ENCODE measurements at places on chromosomes 13 and 19.

GRCh38 chr13:62280590-62280989 is 864.9 kb upstream of the PCDH20 start:
- no peak for DNase-seq

GRCh38 chr13:110232142-110232541 is 74.8 kb downstream of the COL4A1 start:
- no peak for DNase-seq

DNA sequence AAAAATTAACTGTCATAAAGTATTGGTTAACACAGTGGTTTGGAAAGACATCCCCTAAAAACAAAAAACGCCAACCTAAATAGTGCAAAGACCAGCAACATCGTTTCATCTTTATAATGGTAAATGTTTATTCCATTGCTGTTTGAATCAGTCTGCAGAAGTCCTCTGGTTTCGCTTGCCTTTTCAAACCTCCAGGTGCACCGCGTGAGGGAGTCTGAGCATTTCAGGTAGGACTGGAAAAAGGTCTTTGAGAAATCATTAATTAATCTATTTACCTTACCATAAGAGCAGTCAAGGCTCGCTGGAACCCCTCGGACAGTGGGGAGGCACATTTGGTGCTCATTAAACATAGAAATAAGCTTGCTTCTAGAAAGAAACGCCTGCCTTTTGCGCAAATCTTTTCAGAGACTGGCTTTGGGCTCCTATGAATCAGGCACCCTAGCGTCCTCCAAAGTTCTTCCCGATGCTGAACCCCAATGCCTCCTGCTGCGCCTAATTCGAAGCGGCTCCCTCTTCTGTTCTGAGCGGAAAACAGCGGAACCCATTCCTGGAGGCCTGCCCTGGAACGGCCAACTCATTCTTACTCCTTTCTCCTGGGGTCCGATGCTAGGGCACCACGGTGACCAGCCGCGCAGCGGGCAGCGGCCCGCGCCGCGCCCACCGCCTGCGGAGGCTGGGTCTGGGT is 951 bp upstream of the MTUS2 start:
- DNase-seq, result no peak

- no peak for DNase-seq
Observed at GRCh38 chr19:50720181-50720920, 749 bp upstream of the SHANK1 start.

DNA sequence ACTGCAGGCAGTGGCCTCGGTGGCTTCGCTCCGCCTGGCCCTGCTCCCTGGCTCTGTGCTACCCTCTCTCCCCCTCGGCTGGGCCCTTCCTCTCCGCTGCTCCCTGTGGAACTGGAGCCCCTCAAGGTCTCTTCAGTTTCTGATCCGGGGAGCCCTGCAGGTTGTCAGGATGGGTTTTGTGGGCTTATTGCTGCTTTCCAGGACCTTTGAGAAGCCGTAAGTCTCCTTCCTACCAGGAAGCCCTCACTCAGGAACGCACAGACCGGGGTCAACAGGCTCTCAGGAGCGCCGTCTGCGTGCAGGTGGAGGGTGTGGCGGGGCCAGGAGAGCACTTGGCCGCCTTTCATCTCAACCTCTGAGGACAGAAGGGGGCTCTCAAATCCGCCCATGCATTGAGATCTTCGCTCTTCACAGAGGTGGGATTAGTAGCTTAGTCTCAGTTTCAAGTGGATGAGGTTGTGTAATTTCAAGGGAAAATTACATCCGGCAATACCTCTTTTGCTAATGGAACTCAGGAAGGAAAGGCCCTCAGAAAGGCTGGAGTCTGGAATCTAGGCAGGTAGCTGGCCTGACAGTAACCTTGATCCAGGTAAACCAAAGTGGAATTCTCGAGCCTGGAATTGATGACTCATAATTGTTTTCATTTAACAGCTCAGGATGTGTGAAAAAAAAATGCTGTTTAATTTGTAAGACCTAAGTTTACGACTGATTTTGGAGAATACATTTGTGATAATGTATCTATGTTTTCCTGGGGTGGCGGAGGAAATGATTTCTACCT is 102.0 kb downstream of the ATP11A start:
- DNase-seq, result no peak

GRCh38 chr13:81927347-81927746 is 1586.4 kb upstream of the SPRY2 start:
- no peak for DNase-seq

- no peak for DNase-seq
Observed at GRCh38 chr19:6685962-6686627, 16.1 kb upstream of the TNFSF14 start.

GRCh38 chr13:40126306-40127085 is 471.0 kb downstream of the COG6 start:
- no peak for DNase-seq

GRCh38 chr19:3310280-3310679 is 56.1 kb upstream of the NFIC start:
- DNase-seq, result no peak

- no peak for DNase-seq
Observed at GRCh38 chr13:47017476-47017875, 120.6 kb upstream of the HTR2A start.

DNA sequence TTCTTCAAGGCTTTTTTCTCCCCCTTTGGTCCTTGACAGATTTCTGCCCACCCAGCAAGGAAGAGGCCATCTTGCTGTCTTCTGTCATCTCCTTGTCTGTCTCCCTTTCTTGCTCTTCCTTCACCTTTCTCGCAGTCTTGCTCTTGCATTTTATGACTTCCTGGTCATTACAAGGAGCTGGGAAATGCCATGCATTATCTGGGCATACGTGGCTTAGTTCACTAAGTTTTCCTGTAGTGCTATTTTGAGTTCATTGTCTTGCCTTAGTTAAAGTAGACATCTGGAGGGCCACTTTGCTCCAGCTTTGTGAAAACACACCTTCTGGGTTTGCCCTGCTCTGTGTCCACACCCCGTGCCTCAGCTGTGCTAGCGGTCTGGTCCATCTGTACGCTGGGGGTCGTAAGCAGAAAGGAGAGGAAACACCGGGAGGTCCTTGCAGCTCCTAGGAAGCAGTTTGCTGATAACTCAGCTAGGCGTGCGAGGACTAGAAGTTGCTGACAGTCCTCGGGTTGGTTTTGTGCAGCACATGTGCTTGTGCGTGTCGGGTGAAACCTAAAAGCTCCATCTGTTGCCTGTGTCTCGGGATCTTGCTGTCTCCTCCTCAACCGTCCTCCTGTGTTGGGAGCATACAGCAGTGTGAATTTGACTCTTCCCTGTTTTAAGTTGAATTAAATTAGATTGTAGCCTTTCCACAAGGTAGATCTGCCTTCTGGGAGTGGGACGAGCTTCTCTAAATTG is 59.4 kb downstream of the ARHGEF7 start:
- DNase-seq, result no peak

GRCh38 chr13:110405597-110406450 is 98.7 kb downstream of the COL4A2 start:
- DNase-seq, result peak; percentile 6

- DNase-seq, result no peak
Observed at GRCh38 chr19:23788411-23788810, 29.7 kb upstream of the ZNF681 start.

DNA sequence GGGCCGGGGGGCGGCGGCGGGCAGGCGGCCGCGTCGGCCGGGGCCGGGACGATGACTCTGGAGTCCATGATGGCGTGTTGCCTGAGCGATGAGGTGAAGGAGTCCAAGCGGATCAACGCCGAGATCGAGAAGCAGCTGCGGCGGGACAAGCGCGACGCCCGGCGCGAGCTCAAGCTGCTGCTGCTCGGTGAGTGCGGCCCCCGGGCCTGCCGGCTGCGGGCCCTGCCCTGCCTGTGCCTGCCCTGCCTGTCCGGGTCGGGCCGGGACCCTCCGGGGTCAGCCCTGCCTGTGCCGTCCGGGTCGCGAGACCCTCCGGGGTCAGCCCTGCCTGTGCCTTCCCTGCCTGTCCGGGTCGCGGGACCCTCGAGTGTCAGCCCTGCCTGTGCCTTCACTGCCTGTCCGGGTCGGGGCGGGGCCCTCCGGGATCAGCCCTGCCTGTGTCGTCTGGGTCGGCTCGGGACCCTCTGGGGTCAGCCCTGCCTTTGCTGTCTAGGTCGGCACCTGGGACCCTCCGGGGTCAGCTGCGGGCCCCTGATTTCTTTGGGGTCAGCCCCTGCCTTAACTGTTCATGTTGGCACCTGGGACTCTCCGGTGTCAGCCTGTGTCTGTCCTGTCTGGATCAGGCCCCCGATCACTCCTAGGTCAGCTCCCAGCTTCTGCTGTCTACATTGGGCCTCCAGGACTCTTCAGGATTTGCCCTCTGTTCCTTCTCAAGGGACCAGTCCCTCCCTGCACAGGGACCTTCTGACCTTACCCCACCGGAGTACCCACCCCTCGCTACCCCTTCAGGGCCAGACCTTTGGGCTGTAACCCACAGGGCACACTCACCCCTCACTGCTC is 659 bp downstream of the GNA11 start:
- no peak for DNase-seq

DNA sequence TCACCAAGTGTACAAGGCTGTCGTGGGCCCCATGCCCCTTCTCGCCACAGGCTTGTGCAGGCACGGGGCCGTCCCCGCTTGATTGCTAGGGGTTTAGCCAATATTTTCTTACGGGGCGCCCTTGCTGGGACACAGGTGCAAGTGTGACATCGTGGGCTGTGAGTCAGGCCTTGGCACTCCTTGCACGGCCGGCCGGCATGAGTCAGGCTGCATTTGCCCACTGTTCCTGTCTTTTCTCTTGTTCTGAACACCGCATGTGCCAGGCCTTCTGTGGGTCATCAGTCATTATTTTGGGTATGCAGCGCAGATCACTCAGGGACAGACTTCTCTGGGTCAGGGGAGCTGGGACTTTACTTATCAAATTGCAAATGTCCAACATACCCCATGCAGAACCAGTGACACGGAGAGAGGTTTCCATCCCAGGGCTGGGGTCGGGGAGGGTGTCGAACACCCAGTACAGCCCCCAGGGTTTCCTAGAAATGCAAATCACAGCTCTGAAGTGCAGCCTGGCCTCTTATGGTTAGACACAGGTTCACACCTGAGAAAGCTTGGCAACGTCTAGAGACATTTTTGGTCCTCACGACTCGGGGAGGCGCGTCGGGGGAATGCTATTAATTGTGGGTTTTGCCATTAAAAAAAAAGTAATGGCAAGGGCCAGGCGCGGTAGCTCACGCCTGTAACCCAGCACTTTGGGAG is 22.5 kb upstream of the KLF2 start:
- DNase-seq, result no peak

DNA sequence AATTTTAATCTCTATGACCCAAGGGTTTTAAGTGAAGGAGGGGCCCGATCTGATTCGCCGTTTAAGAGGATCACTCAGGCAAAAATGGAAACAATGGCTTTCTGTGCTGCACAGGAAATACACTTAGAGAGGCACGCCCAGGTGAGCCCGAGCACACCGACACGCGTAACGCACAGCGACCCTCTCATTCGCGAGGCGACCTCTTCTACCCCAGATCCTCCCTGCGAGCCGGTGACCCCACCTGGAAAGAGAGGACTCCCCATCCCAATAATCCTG is 216 bp downstream of the SH2D3A start:
- DNase-seq, result no peak

DNA sequence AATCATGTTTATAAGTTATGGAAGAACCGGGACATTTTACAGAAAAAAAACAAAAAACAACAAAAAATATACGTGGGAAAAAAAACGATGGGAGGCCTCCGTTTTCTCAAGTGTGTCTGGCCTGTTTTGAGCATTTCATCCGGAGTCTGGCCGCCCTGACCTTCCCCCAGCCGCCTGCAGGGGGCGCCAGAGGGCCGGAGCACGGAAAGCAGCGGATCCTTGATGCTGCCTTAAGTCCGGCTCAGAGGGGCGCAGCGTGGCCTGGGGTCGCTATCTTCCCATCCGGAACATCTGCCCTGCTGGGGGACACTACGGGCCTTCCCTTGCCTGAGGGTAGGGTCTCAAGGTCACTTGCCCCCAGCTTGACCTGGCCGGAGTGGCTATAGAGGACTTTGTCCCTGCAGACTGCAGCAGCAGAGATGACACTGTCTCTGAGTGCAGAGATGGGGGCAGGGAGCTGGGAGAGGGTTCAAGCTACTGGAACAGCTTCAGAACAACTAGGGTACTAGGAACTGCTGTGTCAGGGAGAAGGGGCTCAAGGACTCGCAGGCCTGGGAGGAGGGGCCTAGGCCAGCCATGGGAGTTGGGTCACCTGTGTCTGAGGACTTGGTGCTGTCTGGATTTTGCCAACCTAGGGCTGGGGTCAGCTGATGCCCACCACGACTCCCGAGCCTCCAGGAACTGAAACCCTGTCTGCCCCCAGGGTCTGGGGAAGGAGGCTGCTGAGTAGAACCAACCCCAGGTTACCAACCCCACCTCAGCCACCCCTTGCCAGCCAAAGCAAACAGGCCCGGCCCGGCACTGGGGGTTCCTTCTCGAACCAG is 1.8 kb upstream of the APOE start:
- DNase-seq, result peak; percentile 29

DNA sequence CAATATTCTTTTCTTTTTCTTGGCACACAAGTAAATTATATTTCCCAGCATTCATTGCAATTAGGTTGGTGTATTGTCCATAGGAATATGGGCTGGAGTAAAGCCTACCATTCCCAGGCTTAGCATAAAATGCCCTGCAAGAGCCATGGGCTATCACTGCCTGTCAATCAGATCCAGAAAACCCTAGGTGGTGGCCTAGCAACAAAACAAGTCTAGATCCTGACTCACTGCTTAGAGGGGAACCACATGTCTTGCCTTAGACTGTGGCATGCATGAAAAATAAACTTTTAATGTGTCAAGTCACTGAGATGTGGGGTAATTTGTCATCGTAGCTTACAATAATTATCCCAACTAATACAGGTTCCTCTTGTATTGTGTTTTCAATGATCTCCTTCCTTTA is 16.2 kb downstream of the SOX21 start:
- DNase-seq, result no peak

GRCh38 chr19:45443462-45444317 is 20.0 kb upstream of the ERCC1 start:
- peak; percentile 47 for DNase-seq

- no peak for DNase-seq
Observed at GRCh38 chr19:1575323-1576241, 7.5 kb upstream of the MEX3D start.

- DNase-seq, result no peak
Observed at GRCh38 chr13:104975272-104975671, 1560.2 kb downstream of the EFNB2 start.

DNA sequence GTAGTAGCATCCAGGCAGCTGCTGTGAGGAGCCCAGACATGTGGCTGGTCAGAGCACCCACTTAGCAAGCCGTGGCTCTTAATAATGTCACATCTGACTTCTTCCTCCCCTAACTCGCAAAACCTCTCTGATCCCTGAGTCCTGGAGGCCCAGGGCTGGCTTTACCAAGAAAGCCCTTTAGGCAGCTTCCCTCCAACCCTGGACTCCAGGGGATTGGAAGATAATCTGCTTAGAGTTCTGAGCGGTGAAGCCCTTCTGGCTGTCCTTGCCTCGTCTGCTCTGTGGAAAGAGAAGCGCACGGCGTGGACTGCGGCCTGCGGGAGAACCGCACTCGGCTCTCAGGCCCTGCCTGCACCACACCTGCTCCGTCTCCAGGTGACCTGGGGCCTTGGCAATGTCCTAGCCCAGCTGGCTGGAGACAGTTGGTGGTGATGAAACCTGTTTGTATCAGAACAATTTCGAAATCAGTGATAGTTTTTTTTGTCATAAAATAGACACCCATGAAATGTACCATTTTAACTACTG is 64.5 kb upstream of the MCF2L start:
- DNase-seq, result no peak

- no peak for DNase-seq
Observed at GRCh38 chr19:55678121-55678671, 3.2 kb downstream of the EPN1 start.

Measured in stimulated activated CD8-positive, alpha-beta memory T cell treated with anti-CD3 and anti-CD28 coated beads, Interleukin-7, amount 100 ng/mL, for 48 hours (primary cell).